ENCODE measurements at places on chromosomes 7 and 10.

DNA sequence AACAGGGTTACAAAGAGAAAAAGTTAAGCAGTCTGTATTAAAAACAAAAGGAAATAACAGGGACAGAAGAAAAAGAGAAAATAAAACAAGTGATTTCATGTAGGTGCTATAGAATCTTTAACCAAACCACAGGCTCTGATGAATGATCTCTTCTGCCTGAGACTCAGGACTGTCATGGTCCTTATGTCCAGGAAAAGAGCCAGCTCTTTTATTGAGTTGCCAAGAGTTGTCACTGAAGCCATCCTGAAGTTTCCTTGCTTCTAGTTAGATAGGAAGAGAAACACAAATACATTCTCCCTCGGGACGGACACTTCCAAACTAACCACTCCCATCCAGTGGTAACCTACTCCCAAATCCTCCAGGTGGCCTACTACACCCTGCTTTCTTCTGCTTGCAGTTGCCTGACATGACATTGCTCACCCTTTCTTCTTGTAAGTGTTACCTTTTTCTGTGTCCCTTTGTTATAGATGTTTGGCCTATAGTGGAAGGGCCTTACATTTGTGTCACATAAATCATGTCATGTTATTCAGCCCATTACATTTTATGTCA, 346.7 kb downstream of the NRG3 start:
- no peak for DNase-seq

- DNase-seq, result no peak
Measured at GRCh38 chr7:15864626-15864991, 178.1 kb upstream of the MEOX2 start.

DNA sequence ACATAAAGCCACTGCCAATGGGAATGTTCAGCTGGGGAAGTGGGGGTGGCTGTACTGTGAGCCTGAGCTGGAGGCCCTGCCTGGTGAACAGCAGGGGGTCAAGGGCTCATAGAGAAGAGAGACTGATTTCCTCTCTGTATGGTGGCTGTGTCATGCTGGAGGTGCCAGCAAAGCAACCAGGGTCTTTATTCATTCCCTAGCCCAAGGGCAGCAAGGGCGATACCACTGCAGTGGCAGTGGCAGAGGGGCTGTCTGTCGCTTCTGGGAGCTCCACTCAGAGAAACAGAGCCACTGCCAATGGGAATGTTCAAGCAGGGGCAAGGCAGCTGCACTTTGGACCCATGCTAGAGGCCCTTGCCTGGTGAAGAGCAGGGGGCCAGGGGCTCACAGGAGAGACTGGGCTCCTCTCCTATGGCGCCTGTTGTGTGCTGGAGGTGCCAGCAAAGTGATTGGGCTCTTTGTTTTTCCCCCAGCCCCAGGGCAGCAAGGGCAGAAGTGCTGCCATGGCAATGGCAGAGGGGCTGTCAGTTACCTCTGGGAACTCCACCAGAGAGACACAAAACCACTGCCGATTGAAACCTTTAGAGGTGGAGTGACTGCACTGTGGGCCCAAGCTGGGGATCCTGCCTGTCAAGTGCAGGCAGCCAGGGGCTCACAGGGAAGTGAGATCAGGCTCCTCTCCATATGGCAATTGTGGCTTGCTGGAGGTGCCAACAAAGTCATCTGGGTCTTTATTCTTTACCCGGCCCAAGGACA, 545.1 kb downstream of the SH2D4B start:
- no peak for DNase-seq

GRCh38 chr7:46982928-46983327, 599.0 kb downstream of the TNS3 start:
- peak; percentile 4 for DNase-seq

DNA sequence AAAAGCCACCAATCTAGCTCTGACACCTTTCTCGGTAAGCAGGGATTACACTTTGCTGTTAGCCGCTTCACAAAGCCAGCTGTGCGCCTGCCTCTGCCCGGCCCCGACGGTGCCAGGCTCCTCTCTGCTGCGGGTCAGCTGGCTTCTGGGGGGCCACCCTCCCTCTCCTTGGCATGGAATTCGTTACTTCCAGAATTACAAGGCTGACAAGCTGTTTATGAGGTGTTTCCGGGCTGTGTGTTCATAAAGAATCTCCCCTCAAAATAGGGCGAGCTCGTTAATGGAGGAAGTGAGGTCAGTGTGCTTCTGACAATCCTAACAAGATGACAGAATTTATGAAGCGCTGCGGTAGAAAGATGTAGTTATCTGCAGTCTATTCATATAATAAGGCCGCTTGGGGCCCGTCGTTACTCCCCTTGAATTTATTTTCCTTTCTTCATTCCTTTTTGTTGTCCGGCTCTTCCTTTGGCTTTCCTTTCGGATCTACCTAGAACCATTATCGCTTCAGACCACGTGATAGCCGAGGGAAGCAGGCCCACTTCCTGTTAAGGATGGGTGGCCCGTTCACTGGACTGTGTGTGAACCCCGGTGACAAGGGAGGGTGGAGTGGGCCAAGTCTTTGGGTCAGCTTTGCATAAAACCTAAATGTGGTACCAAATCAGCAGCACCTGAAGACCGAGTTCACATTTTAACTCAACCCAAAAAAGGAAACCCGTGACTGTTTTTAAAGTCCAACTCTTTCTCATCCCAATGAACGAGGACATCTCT, 273.0 kb upstream of the YAE1 start:
- no peak for DNase-seq

DNA sequence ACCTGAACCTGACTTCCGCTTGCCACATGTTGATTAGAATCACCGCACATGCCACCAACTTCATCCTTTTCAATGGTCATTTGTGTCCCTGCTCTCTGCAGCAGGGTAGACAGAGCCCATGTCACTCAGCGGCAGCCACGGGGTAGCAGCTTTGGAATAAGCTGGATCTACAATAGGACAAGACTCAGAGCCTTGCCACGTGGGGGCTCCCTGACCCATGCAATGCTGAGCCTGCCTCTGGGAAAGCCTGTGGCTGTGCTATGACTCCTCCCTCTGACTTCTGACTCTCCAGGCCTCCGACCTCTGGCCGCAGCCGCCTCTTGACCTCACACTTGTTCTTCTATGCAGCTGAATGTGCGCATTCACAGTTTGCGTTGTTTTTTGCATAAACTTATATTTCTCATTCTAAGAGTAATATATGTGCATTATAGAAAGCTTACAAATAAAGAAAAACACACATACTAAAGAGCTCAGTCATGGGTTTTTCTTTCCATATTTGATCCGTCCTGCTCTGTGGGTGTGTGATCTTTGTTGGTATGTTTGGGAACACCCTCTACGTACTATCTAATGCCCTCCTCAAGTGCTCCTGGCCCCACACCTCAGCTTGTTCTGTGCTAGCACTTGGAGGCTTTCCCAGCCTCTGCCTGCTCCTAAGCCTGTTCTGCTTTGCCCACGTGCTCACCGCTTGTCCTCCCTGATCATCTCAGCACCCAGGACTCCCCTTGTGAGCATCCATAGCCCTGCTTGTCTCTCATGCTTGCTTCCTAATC, 198.0 kb upstream of the MKI67 start:
- DNase-seq, result no peak

DNA sequence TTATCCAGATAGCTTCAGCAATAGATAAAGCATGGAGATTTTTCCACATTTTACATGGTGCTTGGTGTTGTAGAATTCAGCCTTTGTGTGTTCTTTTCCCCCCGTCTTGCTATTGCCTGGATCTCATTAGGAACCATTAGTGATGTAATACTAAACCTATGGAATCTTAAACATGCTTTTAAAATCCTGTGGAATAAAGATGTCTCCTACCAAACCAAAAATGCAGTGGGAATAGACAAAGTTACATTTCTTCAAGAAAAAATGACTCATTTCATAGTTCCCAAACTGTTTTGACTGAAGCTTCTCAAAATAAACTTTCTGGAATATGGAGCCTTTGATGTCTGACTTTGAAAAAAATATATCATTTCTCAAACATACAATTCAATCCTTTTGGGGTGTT, 44.0 kb downstream of the CALD1 start:
- no peak for DNase-seq

- DNase-seq, result no peak
Measured at GRCh38 chr10:100687143-100688003, 58.0 kb upstream of the PAX2 start.

DNA sequence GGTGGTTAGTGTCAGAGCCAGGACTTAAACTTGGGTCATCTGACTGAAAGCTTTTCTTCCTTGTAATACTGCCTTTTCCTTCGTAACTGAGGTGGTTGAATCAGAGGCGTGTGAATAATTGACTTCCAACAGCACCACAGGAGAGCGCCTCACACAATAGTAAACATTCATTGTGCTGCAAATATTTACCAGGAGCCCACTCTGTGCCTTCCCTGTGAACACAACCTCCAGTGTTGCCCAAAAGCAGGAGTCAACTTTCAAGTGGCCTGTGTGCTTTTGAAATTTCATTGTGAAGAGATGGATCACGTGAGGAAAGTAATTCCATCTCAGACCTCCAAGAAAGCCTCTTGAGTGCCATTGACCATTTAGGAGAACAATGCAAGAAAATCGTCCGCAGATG, 60.2 kb downstream of the ADRA2A start:
- DNase-seq, result no peak

- DNase-seq, result no peak
Measured at GRCh38 chr10:126599949-126600682, 70.4 kb downstream of the C10orf90 start.

DNA sequence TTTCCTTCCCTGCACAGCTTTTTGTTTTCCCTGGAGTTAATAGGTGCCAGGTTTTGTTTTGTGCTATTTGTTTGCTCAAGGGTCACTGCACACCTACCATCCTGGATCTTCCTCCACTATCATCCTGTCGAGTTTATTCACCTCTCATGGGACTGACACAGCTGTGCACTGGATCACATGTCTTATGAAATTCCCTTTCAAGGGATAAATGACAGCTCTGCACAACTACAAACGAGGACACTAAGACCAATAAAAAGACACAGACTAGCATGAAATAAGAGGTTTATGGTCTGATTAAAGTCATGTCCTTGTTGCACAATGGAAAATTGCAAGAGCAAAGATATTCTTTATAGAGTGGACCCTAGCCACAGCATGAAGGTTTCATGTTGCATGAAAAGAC, 76.7 kb upstream of the SFMBT2 start:
- DNase-seq, result no peak

- no peak for DNase-seq
Measured at GRCh38 chr10:85420501-85421191, 945.9 kb downstream of the GRID1 start.

DNA sequence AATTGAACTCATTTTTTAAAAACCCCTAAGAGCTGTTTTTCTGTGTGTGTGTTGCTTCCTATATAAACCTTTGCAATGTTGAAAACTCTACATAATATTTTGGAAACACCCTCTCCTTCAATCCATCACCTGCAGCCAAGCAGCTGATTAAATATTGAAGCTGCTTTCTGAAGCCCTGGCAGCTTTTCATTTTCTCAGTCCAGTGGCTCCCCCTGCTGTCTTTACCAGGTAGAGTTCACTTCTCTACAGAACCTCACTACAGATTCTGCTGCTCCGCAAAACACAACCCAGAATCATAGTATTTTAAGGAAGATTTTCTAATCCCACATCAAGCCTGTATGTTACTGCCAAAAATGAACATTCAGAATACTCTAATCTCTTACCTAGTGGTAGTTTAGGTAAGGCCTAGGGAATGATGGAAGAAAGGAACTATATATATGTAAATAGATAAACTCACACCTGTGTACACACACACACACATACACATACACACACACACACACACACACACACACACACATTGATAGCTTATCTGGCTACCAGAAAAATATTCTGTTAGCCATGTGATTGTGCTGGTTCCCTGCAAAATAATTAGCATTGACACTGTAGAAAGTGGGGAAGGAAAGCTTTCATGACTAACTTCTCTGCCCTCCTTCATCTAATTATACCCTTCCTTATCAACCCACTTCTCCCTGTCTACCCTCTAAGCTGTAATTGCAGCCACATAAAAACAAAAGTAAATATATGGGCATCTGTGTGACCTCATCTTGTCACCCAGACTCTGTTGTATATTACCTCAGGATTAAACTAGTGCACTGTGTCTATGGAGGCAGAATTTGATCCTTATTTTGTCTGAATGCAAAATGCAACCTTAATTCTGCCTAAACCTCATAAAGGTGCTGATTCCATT, 229.5 kb upstream of the FZD1 start:
- peak; percentile 2 for DNase-seq

GRCh38 chr7:108020585-108020984, 17.6 kb upstream of the LAMB1 start:
- DNase-seq, result no peak

GRCh38 chr7:5421714-5422395, 1.8 kb downstream of the TNRC18 start:
- no peak for DNase-seq

DNA sequence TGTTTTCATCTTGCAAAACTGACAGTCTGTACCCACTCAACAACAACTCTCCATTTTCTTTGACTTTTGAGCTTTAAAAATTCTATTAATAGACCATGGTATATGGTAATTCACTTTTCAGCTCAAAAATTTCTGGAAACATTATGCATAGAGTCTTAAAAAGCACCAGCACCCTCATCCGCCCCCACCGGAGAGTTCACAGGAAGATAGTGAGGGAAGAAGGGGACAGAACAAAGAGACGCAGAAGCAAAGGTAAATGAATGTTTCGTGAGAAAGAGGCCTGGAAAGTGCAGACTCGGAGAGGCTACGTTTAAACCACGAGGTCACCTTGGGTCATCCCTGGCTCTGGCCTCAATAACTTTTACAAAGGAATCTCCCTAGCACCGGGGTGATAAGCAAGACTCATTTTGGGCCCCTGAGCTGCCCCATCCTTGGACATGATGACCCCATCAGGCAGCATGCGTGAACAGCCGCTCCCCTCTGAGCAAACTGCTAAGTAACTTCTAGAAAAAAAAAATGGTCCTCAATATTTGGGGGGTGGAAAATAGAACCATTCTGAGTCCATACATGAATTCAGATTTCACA, 96.3 kb downstream of the CPXM2 start:
- DNase-seq, result no peak

DNA sequence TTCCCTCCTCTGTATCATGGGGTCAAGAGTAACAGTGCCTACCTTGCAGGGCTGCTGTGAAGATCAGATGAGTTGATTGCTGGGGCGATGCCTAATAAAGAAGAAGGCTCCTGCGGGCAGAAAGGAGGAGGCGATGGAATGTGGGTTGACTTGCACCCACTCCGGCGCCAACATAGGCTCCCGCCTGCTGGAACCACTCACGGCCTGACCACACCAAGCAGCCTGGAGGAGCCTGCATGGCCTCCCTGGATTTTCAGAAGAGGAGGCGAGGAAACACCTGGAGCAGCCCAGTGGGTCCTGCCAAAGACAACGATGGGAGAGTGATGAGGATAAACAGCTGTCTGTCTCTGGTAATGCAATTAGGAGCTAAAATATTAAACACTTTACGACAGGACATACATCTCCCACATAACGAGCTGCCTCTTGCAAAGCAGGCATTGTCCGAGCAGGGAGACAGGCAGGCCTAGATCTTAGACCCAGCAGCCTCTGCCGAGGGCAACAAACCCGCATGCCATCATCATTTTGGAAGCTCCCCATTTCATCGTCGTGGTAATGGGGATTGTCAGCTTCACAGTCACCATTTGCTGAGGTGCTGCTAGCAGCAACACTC, 302.9 kb upstream of the ZMIZ1 start:
- DNase-seq, result no peak

DNA sequence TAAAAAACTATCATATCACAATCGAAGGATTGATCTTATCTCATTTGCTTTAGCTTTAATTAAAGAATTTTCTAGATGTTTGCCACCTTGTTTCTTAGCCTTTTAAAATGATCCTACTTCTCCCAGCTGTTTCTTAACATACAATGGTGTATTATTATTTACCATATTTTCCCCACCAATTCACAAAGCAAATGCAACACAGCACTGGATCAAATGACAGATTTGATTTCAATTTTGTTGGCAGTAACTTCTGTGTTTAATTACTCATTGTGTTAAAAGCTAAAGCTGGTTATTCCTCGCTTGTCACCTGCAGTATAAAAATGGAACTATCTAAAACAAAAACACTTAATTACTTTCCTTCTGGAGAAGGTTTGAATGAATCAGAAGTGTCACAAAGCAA, 19.6 kb downstream of the SVIL start:
- DNase-seq, result no peak
